Stimulated activated CD8-positive, alpha-beta memory T cell treated with anti-CD3 and anti-CD28 coated beads, Interleukin-4, amount 100 ng/mL, for 24 hours (primary cell): ENCODE measurements at places on chromosomes 2 and 18.

DNA sequence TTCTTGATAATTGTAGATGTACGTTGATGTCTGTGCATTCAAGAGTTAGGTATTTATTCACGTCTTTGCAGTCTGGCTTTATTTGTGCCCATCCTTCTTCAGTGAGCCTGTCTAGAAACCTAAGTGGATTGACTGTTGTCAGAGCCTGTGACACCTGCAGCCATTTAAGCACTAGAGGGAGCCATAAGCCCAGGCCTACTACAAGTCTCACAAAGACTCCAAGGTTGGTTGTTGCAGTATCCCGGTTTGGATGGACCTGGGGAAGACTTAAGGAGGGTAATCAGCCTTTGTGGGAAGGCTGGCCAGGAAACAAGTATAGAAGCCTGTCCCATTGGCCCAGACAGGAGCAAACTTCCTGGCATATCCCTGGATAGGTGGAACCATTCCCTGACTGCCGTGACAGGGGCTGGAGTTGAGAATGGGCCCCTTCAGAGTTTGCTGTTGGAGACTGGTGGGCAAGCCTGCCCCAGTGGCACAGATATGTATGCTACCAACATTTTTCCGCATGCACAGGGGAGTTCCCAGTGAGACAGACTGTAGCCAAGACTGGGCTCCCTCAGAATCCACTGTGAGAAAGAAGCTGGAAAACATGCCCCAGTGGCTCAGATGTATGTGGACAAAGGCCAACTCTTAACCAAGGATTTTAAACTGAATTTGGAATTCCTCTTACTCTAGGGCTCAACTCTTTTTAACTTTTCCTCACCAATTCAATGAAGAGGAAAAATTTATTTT is 9.3 kb upstream of the LRRC30 start:
- DNase-seq = no peak

- peak; percentile 59 for DNase-seq
Observed at GRCh38 chr2:70861777-70862625, 26.4 kb upstream of the CD207 start.

DNA sequence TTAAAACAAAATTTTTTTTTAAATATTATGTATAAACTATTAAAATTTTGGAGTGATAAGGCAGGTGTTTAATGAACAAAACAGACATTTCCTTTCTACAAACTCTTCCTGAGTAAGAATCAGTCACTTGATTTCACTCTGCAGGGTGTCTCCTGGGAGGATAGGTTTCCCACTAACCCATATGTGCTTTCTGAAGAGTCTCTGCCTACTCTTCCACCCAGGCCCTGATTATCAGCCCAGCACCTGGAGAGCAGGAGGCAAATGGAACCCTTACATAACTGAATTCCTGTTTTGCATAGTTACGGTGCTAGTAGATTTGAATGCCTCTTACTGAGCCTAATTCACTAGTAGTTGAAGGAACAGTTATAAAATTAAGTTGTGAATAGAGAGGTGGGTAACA is 1718.6 kb downstream of the SUCLG1 start:
- DNase-seq = no peak

DNA sequence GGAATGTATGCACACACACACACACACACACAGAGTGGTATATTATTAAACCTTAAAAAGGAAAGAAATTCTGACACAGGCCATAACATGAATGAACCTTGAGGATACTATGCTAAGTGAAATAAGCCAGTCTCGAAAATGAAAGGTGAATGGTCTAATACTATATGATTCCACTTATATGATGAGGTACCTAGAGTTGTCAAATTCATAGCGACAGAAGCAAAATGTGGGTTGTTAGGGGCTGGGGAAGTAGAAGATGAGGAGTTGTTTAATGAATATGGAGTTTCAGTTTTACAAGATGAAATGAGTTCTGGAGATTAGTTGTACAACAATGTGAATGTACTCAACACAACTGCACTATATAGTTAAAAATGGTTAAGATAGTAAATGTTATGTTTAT is 118.1 kb downstream of the ABCA12 start:
- DNase-seq = no peak

GRCh38 chr2:136235546-136235945 is 117.6 kb upstream of the CXCR4 start:
- DNase-seq = no peak
